ENCODE measurements at places on chromosomes 4 and X.

GRCh38 chr4:47721892-47722575 is 115.8 kb downstream of the CORIN start:
- no peak for DNase-seq

- no peak for DNase-seq
Measured at GRCh38 chr4:42643685-42644084, 13.2 kb downstream of the ATP8A1 start.

GRCh38 chrX:45667666-45668065 is 467.0 kb upstream of the DIPK2B start:
- peak; percentile 3 for DNase-seq

GRCh38 chr4:122450847-122451246 is 5.7 kb downstream of the IL2 start:
- DNase-seq: no peak

DNA sequence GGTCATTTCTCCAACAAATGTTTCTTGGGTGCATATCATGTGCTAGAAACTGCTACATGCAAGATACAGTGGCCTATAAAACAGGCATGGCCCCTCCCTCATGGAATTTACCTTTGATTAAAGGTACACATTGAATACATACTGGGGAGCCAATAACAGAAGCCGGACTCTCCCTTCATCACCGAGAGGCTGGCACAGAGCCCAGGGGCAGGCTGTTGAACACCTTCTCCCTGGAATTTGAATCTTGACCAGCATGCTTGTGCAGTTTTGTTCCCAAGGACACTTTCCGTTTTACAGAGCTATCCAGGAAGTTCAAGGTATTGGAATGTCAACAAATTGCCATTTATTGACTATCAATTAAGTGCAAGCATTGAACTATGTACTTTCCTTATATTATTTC is 33.2 kb downstream of the PPARGC1A start:
- no peak for DNase-seq

GRCh38 chr4:6470502-6471306 is 1.7 kb downstream of the PPP2R2C start:
- DNase-seq: peak; percentile 26

GRCh38 chrX:76454456-76454927 is 27.0 kb downstream of the MAGEE1 start:
- DNase-seq: peak; percentile 2

GRCh38 chrX:9340598-9341290 is 124.1 kb upstream of the TBL1X start:
- DNase-seq: peak; percentile 70

DNA sequence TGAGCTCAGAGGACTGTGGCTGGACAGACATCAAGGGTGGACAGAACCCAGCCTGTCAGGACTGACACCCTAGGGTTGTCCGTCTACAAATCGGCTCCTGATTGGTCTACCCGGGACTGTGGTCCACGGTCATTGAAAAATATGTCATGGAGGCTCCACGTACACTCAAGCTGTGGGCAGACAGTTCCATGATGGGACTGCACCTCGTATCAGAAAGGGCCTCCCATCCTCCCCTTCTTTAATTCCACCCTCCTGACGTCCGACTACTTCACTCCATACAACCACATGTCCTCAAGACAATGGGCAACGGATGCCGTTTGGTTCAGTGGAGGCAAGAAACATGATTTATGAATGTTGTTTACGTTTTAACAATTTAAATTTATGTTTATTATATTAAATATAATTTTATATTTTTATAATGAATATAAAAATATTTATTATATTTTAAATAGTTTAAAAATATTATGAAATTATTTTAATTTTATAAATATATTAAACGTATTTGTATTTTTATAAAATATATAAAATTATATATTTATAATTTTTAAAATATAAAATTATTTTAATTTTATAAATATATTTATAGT is 58.0 kb upstream of the SHOX start:
- no peak for DNase-seq

GRCh38 chrX:12901486-12901885 is 4.9 kb upstream of the TLR8 start:
- DNase-seq: peak; percentile 44

- DNase-seq: peak; percentile 73
Measured at GRCh38 chr4:40254608-40255392, 58.0 kb downstream of the RHOH start.

DNA sequence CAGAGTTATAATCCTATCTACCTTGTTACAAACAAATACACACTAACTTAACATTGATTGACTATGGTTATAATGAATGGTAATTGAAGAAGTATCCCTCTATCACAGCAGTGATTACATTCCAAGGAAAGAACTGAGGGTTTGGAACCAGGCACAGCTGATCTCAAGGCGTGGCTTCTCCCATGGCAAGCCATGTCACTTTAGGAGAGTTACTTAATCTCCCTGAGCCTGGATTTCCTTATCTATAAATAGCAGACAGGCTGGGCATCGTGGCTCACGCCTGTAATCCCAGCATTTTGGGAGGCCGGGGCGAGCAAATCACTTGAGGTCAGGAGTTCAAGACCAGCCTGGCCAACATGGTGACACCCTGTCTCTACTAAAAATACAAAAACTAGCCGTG is 25.6 kb downstream of the SORBS2 start:
- DNase-seq: no peak

DNA sequence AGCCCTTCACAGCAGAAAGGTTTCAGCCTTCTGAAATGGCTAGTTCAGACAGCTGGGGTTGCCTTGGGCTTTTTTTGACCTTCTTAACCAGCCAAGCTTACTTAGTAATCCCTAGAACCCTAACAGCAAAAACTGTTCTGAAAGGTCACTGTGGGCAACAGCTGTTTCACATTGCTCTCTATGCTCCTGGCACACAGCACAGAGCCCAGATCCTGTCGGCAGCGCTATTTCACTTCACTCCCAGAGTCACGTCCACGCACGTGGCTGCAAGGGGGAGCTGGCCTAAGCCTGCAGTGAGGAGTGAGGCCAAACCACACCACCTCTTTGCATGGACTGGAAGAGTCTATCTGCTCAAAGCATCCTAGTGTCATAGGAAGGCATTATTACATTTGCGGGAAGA is 32.0 kb upstream of the STS start:
- peak; percentile 68 for DNase-seq

DNA sequence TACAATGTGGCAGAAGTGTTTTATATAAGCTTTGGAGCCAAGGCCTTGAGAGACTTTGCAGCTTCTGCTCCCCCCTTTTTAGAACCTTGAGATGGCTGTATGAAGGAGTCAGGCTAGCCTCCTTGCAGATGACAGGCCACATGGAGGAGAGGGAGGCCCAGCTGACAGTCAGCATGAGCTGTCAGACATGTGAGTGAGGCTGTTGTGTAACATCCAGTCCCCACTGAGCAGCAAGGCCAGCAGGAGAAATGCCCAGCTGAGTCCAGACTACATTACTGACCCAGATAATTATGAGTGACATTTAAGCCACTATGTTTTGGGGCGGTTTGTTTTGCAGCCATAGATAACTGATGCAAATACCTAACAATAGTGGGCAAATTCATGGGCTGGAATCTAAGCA is 515.3 kb upstream of the ARX start:
- peak; percentile 49 for DNase-seq

DNA sequence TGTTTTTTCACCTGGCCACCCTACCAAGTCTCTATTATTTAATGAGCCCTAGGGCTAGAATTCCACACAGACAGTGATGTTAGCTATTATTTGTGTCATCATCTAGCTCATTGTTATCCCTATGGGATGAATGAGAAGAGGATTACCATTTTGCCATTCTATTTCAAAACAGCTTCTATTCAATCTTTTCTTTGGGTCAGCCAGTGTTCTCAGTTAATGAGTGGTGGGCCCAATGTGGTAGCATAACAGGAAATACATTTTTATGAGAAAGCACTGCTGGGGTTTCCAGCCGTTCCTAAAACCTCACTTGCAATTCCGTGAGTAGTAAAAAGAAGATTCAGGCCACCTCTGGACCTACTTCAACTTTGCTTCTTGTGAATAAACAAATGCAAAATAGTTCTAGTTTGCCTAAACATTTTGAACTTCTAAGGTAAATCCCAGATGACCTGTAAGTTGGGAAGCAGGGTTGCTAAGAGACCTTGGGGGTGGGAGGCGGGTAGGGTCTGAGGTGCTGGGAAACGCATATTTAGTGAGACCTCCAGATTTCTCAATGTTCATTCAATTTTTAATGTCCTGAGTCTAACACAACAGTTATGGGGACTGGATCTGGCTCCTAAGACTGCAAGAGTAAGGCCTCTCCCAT is 24.8 kb upstream of the CYP2U1 start:
- DNase-seq: no peak

Data from fibroblast of lung (primary cell).